Activated T-helper 2 cell treated with anti-CD3 and anti-CD28 coated beads, Interferon-gamma antibody, Interleukin-2, Interleukin-4, amounts not matched to agents 10 μg/mL and 5 μg/mL and 100 μg/mL, durations not matched to agents 14 hours and 24 hours and 36 hours (primary cell): ENCODE measurements at places on chromosomes 2 and 18. TPM values are rescaled to one million over a fixed set of nuclear protein-coding genes. Genes with fewer than 3 reads are reported as not detected.
A peak's percentile ranks its signal among the peaks of the same experiment; 100 is the strongest.

Gene FNDC4
- total RNA-seq, result 0.18 and 0.30 TPM in 2 replicates

Gene GLB1L
- 4.2 and 4.4 TPM in 2 replicates for total RNA-seq

Gene LYPD1
- not detected in 2 replicates for total RNA-seq

DNA sequence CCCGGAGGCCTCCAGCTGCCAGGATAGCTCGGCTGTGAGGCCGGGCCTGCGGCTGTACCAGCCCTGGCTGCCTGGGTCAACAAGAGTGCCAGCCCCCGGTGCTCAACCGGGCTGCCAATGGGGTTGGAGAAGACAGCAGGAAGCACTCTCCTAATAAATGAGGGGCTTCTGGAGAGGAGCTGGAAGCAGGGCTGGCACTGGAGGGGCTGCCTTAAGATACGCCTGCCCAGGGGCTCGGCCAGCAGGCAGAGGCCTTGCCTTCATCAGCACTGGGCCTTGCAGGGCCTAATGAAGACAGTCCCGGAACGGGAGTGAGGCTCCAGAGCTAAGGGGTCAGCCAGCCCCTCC is 73.6 kb downstream of the TEX51 start:
- DNase-seq, result no peak

DNA sequence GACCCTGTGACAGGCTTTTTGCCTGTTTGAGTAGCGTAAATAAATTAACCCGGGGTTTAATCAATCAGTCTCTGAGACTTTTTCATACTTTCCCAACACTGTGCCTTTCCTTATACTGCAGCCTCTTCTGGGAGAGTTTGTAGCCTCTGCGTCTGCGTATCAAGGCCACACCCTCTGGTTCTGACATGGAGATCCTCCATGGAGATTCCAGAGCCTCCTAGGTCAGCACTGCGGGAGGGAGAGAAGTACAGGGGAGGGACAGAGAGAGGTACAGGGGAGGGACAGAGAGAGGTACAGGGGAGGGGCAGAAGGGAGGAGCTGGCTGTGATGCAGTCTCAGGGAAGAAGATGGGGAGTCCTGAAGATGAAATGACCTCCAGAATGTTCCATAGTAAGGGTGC is 166.0 kb downstream of the ARL4C start:
- DNase-seq, result no peak

GRCh38 chr18:11981543-11982366 is 448 bp downstream of the IMPA2 start:
- peak; percentile 22 for DNase-seq

- DNase-seq, result no peak
These were observed 153.0 kb upstream of the ID2 start for GRCh38 chr2:8528863-8529262.

- no peak for DNase-seq
These were observed 42.9 kb upstream of the CREG2 start for GRCh38 chr2:101430156-101430555.

DNA sequence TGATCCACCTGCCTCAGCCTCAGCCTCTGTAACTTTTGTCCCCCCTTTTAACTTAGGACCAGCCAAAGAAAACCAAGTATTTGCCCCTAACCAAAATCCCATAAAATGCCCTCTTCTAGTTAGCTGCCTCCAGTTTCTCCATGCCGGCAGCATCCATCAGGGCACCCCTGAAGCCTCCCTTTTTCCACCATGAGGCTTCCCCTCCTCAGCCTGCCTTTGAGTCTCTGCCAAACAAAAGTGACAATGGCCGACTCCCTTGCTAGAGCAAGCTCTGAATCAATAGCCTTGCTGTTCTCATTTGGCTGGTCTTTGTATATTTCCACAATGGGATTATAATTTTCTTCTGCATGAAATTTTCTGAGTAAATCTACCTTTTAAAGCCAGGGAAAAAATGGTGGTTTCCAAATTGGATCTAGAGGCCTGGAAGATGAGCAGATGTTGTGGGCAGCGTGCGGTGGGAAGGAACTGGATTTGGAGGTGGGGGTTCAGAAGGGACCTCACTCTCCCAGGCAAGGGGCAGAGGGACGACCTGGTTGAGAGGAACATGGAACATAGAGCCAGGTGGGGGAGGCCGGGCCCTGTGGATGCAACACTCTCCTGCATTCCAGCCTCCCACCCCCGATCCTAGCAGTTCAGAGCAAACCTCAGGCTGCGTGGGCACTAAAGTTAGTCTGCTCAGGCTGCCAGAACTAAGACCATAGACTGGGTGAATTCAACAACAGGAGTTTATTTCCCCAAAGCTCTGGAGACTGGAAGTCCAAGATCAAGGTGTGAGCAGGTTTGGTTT is 80.6 kb downstream of the HS6ST1 start:
- no peak for DNase-seq
